ENCODE measurements at places on chromosomes 12 and 14.

DNA sequence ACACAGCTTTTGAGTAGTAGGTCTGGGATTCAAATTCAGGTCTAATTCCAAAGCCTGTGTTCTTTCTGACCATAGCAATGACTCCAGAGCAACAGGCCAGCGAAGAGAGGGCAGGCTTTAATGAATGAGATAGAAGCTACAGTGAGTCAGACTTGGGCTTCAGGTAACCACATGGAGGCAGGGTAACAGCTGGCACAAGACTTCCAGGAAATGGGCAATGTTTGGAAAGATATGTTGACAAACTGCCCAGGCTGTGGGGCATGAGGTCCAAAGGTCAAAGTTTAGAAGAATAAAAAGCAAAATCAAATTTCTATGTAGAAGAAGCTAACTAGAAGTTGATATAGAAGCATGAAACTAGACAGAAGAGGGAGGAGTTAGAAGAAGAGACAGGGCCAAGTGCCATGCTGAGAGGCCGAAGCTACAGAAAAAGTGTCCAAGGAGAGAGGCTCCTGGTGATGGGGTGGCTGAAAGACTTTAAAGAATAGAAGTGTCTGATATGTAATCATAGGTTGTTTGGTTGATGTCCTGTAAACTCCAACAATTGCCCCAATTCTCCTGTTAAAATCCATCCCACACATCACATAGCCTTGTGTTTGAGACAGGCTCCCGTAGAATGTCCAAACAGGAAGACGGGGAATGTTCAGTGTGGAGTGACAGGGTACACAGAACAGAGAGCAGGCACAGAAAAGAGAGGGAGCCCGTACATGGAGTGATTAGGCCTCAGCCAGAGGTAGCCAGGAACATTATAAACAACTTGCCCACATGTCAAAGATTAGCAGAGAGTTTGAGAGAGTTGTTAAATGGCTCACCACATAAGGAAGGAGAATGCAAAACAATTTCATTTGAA, 384.7 kb downstream of the CCDC91 start:
- no peak for DNase-seq

- DNase-seq: no peak
These were observed 33.7 kb downstream of the RFLNA start for GRCh38 chr12:124328636-124329035.

- no peak for DNase-seq
These were observed 122.4 kb downstream of the TSPAN9 start for GRCh38 chr12:3199551-3200031.

- no peak for DNase-seq
These were observed 86.9 kb downstream of the AVPR1A start for GRCh38 chr12:63064080-63064479.

DNA sequence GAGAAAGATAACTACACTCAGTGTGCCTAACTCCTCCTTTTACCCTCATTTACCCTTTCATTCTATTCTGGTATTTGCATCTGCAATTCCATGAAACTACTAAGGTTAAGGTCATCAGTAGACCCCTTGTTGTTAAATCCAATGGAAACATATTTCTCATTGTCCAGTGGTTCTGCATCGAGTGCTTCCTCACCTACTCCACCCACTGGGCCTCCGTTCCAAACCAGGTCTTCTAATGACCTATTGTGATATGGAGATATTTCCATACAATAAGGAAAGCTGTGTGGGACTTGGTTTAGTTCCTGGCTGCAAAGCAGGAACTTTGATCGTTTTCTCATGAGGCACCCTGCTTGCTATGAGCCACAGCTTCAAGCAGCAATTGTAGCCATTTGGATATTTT, 99.5 kb upstream of the FSCB start:
- no peak for DNase-seq

- DNase-seq: no peak
These were observed 157.4 kb upstream of the ARID2 start for GRCh38 chr12:45572114-45572513.

DNA sequence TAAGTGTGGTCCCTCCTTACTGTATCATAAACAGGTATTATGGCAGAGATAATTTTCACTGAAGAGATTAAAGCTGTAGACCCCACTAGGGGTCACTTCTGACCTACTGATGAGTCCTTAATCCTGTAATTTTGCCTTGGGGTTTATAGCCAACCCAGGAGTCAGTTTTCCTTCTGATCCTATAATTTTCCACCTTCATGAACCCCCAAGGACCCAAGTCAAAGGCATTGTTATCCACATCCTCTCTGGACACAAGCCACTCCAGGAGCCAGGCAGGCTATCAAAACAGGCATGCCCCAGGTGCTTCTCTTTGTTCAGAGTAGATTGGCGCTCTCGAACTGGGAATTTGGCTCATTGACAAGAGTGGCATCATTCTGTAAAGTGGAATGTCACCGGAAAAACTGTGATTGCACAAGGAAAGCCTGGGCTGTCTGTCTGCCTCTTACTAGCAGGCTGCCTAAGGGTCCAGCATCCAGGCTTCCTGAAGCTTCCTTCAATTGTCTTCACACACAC, 1523.2 kb upstream of the FLRT2 start:
- DNase-seq: no peak

GRCh38 chr14:85546390-85546789, 16.4 kb downstream of the FLRT2 start:
- DNase-seq: no peak

DNA sequence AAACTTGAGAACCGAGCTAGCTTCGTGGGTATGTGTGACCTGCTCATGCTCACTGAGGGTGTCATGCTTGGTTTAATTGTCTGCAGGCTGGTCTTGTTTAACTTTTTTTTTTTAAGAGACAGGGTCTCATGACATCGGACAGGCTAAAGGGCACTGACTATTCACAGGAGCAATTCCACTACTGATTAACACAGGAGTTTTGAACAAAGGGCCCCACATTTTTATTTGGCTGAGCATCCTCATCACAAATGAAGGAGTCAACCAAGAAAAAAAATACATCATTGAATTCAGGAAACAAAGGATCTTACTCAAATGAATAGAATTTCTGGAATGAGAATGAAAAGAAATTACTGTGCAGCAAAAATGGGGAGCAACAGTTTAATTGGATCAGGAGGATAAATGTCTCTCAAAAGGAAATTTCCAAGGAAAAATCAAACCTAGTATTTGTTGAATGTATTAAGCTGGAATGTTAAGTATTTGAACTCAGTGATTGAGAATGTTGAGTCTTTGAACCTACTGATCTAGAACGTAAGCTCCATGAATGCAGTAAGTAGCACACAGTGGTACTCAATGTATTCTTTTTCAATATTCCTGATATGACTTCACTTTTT, 20.8 kb upstream of the PYROXD1 start:
- DNase-seq: no peak

- DNase-seq: no peak
These were observed 5.0 kb upstream of the RAPGEF3 start for GRCh38 chr12:47763481-47764346.

- no peak for DNase-seq
These were observed 56.9 kb downstream of the LIN52 start for GRCh38 chr14:74141703-74142102.

DNA sequence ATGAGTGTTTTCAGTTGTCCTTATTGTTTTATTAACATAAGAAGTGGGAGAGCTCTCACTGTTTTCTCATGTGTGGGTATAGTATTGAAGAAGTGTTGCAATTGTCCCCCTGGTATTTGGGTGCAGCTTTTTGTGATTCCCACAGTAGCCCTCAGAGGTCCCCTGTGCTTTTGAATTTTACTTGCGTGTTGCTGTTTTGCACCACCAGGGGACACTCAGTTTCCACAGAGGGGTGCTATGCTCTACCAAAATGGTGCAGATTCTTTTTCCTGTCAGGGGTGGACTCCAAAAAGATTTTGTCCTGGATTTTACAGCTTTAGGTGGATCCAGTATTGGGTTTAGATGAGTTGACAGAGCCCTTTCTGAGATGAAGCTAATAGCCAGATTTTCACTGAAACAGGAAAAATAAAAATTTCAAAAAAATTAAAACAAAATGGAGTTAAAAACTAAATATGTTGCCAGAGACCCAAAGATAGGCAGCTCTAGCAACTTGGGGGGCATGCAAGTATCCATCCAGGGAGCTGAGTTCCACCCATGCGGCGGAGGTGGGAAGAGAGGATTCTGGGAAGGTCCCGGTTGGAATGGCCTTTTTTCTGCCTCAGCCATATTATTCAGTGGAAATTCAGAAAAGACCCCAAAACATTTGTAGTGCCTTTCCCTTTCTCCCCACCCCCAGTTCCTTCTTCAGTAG, 50.2 kb downstream of the TTLL5 start:
- DNase-seq: no peak

DNA sequence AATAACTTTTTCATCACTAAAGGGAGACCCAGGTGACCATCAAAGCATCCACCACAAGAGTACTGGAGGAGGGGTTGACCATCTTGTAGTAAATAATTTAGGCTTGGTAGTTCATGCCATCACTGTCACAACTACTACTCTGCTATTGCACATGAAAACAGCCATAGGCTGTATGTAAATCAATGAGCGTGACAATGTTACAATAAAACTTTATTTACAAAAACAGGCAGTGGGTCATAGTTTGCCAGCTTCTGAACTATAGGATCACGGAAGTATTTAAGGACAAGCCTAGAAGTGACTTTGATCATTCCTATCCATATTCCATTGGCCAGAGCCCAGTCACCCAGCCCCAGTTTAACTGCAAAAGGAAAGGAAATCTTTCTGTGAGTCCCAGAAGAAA, 153.4 kb downstream of the NUAK1 start:
- no peak for DNase-seq

DNA sequence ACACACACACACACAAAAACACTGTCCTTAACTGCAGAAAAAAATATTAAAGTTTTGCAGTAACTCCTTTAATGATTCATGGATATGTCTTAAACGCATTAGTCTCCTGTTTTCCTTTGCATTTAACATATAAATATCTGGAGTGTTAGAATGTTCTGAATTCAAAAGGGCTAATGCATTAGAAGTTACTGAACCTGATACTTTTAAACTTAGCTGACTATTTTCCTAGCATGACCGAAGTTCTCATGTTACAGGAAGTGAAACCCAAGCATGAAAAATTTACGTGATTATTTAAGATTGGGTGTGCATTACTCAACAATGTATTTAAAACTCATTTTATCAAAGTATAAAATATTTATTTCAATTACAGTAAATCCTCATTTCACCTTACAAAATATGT, 791.2 kb downstream of the FLRT2 start:
- DNase-seq: no peak

- no peak for DNase-seq
These were observed 182.8 kb downstream of the NUAK1 start for GRCh38 chr12:105955976-105956375.

DNA sequence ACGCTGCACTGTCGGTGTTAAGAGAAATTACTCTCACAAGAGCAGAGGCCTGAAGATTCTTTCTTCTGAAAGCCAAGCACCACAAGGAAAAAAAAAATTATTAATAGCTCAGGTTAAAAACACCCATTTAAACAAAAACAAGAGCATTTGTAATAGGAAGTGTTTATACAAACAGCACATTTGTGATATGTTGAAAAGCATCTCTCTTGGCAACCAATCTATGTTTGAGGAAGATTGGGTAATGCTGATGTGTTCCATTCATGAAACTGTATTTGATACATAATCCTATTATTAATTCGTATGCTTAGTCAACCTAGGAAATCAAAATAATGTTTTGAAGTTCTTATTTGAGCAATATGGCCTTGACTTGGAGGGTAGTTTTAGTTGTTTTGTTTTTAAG, 36.5 kb downstream of the SSPN start:
- DNase-seq: no peak

GRCh38 chr12:111638556-111638955, 39.4 kb upstream of the ATXN2 start:
- DNase-seq: no peak

DNA sequence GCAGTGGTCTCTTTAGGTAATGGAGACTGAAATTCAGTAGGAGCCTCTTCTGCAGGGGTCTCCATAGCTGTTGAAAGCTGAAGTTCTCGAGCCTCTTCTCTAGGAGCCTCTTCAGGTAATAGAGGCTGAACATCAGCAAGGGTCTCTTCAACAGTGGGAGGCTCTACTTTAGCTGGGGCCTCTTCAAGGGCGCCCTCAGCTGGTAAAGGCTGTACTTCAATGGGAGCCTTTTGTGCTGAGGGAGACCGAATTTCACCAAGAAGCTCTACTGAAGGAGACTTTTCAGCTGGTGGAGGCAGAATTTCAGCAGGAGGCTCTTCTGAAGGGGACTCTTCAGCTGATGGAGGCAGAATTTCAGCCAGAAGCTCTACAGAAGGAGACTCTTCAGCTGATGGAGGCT, 1.5 kb downstream of the FSCB start:
- DNase-seq: no peak

DNA sequence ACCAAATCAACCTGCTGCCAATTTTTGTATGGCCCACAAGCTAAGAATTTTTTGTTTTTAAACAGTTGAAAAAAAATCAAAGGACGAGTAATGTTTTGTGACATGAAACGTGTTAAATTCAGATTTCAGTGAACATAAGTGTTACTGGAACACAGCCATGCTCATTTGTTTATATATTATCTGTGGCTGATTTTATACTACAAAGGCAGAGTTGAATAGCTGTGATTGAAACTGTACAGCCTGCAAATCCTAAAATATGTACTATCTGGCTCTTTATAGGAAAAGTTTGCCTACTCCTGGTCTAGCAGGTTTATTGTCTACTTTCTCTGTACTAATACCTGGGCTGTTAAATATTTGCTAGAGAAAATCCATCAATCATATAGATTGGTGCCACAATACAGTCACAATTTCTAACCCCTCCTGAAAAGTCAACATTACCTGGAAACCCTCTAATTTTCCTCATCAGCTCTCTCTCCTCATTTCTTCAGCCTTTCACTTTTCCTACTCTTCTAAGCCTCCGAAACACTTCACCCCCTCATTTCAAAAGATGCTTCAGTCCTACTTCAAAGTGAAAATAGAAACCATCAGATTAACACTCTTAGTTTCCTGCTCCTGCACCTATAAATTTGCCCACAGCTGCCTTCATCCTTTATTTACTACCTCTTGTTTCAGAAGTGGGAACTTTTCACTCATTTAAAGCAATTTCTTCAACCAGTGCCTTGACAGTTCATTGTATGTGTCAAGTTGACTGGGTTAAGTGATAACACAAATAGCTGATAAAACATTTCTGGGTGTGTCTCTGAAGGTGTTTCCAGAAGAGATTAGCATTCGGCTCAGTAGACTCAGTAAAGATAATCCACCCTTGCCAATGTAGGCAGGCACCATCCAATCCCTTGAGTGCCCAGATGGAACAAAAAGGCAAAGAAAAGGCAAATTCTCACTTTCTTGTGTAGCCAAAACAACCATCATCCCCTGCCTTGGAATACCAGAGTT, 18.0 kb upstream of the C2CD5 start:
- DNase-seq: no peak

DNA sequence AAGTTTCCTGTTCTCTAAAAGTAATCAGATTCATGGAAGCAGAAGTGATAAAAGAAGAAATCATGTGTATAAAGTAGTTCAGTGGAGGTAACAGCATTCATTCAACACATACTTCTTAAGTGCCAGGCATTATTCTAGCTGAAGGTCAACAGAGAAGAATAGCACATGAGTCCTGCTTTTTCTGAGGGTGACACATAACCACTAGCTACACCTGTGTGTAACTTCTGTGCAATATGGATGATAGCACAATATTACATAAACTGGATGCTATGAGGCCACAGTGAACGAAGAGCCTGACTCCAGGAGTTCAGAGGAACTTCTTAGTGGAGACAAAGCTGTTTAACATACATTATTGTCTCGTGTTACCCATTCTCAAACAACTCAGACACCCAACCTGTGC, 114.3 kb upstream of the PCED1B start:
- no peak for DNase-seq

Data from tibial nerve (tissue), 4 donors.